Activated effector memory CD4-positive, alpha-beta T cell treated with anti-CD3 and anti-CD28 coated beads, Interleukin-2, amount 50 U/mL, for 16 hours (primary cell): ENCODE measurements at places on chromosomes 12 and 14.

DNA sequence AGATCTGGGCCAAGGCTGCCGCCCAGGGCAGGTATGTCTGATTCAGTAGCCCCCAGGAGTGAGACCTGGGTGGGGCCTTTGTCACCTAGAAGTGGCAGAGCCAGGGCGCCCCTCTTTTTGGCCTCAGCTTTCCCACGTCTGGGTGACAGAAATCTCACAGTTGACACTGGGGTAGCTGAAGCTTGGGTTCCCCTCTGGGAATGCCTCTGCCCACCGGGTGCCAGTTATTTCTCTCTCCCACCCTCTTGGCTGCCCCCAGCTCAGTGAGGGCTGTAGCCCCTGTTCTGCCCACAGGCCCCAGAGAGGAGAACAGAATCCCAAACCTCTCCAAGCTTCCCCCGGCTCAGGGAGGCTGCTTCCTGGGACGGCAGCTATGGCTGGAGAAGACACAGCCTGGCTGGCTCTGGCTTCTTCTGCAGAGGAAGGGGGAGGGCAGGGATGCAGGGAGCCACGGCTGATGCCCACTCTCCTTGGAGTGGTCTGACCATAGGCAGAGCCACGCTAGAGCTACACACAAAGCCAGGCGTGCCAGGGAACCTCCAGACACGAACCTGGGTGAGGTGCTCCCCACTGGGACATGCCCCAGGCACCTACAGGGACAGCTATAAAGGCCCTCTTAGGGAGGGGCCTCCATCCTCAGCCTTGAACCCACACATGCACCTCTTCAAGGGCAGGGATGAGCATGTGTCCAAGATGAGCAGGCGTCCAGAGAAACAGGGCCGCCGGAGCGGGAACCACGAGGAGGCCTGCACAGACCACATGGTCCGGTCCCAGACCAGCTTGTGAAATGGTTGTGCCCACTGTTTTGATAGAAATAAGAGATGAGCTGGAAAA is 51.7 kb downstream of the BEGAIN start:
- DNase-seq = peak; percentile 43

- no peak for DNase-seq
These were observed 10.9 kb downstream of the CCDC85C start for GRCh38 chr14:99592933-99593753.

- DNase-seq = no peak
These were observed 13.9 kb downstream of the DUSP16 start for GRCh38 chr12:12548713-12549112.

GRCh38 chr14:102768223-102769048 is 8.8 kb upstream of the TRAF3 start:
- DNase-seq = no peak

DNA sequence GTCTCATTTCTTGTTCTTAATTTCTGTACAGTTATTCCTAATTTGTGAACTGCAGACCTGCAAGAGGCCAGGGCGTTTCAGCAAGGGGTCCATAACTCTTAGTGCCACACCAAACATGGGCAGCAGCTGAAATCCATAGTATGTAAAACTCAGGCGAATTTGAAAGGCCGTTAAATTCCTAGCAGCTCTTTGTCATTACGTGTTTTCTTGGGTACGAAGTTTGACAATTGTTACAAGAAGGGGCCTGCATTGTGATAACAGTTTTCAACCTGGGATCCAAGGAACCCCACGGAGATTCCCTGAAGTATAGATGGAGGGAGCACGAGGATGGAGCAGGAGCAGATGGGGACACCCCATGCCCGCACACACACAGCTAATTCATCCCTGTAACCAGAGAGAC is 288.0 kb downstream of the ZFP36L1 start:
- DNase-seq = no peak

GRCh38 chr12:130523208-130523607 is 185.5 kb downstream of the PIWIL1 start:
- no peak for DNase-seq

- no peak for DNase-seq
These were observed 78.7 kb downstream of the NKX2-1 start for GRCh38 chr14:36441283-36441682.

DNA sequence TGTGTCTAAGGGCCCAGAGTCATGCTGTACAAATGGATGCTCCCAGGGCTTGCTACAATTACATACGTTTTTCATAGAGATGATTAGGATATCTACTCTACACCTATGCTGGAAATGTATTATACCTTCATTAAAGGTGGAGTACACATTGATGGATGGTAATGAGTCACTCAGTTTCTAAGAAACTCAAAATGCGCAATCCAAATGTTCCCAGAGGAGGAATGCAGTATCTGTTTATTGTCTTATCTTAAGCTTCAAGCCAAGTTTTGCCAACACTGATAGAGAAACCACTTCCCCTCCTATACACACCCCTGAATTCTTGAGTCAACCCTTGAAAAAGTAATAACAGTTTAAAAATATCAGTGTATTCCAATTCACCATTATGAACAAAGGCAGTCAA is 266.6 kb upstream of the FAR2 start:
- DNase-seq = no peak

GRCh38 chr12:80381121-80381520 is 62.9 kb upstream of the PTPRQ start:
- DNase-seq = no peak

- no peak for DNase-seq
These were observed 23.5 kb downstream of the BHLHE41 start for GRCh38 chr12:26101350-26101734.
